ENCODE measurements at places on chromosomes 1 and 21.

DNA sequence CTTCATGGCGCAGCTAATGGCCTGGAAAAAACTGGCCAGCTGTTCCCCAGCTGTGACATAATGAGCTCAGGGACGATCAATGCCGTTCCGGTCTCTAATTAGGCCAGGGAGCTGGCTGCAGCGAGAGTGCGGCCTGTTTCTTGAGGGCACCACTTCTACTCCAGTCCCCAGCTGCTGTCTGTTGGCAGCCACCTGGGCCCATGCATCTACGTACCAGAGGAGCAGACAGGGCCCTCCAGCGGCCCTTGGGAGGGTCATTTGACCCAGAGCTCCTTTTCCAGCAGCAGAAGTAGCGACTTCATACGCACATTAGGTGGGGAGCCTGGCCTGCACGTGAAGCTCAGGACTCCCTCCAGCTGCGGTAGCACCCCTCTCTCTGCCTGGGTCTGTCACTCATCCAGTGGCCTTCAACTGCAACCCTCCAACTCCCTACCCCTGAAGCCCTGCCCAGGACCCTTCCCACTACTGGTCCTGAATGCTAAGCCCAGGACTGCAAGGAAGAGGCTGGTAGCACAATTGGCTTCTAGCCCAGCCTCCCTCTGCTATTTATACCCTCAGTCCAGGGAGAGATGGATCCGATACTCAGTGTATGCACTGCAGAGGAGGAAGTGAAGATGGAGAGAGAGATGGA is 9.1 kb upstream of the GPR61 start:
- DNase-seq = no peak

DNA sequence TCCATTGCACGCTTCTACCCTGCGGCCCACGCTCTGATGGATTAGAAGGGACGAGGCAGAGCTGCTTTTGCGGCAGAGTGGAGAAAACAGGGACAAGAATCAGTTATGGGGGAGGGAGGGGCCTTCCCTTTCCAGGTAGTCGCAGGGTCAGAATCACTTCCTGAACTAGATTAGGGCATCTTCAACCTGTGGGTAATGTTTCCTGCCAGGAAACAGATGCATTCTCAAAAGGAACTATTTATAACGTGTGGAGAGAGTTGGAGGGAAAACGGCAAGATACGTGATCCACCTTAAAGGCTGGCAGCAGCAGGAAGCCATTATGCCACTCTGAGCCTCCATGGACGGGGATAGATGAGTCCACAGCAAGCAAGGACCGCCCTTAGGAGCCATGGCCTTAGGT is 59.9 kb upstream of the CNTN2 start:
- no peak for DNase-seq

GRCh38 chr1:201280884-201281283 is 2.4 kb upstream of the PKP1 start:
- no peak for DNase-seq

DNA sequence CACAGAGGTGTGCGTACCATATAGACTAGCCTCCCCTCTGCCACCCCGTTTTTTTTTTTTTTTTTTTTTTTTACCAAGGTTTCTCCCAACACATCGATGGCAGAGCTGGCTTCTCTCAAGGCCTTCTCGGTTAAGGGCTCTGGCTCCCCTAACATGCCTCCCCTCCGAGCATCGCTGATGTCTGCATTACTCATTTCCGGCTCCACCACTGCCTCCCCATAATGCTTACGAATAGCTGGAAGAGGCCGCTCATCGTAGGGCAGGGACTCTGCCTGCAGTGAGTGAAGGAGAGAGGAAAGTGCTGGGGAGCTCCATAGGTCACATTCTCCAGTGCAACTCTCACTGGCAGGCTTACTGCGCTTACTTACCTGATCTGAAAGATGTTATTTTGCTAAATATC is 20.6 kb downstream of the CEP104 start:
- DNase-seq = no peak

GRCh38 chr1:37995751-37996345 is 6.0 kb upstream of the SF3A3 start:
- DNase-seq = no peak

DNA sequence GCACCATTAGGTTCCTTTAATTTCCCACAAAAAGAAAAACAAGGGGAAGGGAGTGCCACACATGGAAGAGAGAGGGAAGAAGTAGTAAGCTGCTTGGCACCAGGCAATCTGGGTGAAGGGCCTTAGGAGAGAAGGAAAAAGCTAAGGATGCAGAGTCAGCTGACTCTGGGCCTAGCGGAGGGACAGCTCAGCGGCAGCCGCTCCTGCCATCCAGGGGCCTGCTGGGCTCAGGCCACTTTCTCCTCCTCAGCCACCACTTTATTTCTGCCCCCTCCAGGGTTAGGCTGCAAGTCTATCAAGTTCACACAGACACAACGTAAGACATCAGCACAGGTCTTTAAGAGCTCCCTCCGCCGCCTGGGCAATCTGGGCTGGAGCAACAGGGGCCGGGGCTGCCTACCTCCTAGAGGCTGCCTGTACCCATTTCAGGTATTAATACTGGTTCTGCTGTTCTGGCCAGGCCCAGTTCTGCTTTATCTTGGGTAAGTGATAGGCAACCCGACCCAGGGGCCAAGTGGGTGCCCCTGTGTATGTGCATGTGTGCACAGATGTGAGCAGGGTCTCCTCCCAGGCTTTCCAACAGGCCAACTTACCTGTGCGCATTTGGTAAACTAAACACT is 53.6 kb downstream of the SLC45A1 start:
- no peak for DNase-seq

- no peak for DNase-seq
These were observed 176.6 kb upstream of the DAB1 start for GRCh38 chr1:57600424-57600823.

GRCh38 chr1:19327301-19327700 is 15.2 kb downstream of the SLC66A1 start:
- no peak for DNase-seq

DNA sequence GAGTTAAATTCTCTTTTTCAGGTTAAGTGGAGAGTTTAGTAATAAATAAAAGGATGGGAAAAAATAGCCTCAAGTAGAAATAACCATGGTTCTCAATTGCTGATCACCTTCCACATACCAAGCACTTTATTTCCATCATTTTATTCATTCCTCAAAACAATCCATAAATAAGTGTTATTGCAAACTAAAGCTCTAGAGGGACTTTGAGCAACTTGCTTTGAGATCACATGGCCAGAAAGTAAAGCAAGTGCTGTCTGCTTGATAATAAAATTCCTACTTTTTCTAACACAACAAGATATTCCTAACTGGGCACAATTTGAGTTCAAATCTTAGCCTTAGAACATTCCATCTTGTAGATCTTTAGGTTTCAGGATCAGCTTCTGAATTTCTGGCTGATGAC is 97.1 kb upstream of the C1orf87 start:
- no peak for DNase-seq
